ENCODE measurements at places on chromosomes 7 and 10.
A peak's percentile ranks its signal among the peaks of the same experiment; 100 is the strongest.

GRCh38 chr10:43125881-43126731, 12.1 kb upstream of the CSGALNACT2 start:
- no peak for DNase-seq

GRCh38 chr10:117547016-117547715, 4.6 kb downstream of the EMX2 start:
- DNase-seq, result no peak

GRCh38 chr7:112271162-112271561, 64.7 kb downstream of the ZNF277 start:
- DNase-seq, result peak; percentile 93

DNA sequence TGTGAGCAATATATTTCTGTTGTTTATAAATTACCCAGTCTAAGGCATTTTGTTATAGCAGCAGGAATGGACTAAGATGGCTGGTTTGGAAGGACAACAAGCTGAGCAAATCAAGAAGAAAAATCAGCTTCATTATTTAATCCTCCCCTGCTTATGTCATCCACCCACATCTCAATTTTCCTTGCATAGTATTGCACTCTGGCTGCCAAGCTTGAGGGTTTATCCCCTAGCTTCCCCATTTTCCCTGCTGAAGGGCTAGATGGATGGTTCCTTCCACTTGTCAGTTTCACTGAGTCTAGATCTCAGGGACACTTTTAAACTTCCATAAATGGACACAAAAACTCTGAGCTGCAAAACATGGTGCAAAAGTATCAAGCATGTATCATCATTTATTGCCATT, 75.2 kb upstream of the LAMB4 start:
- no peak for DNase-seq

GRCh38 chr10:34795334-34795733, 19.8 kb downstream of the PARD3 start:
- DNase-seq, result no peak

DNA sequence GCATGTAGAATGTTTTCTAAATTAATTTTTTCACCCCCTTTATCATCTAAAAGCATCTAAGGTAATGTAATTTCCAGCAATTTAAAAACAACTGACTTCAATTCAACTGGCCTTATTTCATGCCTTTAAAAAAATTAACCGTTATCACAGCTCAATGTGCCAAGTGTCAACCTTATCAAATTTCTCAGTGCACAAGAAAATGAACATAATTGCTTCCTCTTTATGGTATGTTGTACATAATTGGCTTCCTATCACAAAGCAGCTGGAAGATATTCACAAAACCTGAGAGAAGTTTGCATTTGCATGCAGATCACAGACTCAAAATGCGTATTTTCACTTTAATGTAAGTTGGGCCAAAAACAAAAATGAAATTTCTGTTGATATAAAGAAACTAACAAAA, 966.4 kb downstream of the GRM8 start:
- DNase-seq, result no peak

- no peak for DNase-seq
Measured at GRCh38 chr7:7978860-7979259, 10.3 kb downstream of the GLCCI1 start.

- DNase-seq, result no peak
Measured at GRCh38 chr7:57400531-57401155, 49.3 kb upstream of the ZNF716 start.

DNA sequence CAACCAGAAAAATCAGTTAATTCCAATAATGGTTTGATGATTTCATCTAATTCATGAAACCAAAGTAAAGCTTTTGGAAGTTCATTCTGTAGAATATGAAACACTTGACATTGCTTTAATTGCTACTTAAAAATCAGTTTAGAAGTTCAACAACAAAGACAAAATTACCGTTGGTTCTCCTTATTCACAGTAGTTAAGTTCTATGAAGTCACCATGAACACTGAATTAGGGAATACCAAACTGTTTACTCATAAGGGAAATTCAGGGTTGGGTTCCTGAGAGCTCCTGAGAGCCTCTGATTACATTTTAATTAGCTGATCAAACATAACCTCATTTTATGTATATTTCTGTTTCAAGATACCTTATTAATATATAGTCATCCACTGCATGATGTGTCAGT, 46.2 kb downstream of the ZNF438 start:
- no peak for DNase-seq

GRCh38 chr7:94507962-94508361, 1.6 kb upstream of the CASD1 start:
- DNase-seq, result no peak

DNA sequence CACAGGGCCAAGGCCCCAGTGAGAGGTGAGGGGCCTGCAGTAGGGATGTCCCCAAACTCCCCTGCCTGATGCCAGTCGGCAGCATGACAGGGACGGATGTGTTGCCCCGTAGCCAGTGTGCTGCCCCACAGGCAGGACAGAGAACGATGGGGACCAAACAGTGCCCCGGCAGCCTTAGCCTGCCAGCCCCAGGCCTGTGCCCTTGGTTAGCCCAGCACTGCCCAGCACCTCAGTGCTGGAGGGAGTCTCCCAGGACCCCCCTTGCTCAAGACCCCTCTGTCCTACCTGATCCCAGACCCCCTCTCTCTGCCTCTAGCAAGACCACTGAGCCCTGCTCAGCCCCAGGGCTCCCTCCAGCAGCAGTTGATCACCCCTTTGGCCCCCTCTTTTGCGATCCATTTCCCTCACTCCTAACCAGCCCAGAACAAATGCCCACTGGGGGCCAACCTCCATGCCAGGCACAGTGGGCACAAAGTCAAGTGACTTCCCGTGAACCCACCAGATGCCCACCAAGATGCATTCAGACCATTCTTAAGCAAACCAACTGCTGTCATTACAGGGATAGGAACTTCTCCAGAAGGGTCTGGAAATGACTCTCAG, 34.0 kb downstream of the OAT start:
- no peak for DNase-seq

GRCh38 chr10:27655296-27655695, 90.3 kb downstream of the MKX start:
- DNase-seq, result no peak

DNA sequence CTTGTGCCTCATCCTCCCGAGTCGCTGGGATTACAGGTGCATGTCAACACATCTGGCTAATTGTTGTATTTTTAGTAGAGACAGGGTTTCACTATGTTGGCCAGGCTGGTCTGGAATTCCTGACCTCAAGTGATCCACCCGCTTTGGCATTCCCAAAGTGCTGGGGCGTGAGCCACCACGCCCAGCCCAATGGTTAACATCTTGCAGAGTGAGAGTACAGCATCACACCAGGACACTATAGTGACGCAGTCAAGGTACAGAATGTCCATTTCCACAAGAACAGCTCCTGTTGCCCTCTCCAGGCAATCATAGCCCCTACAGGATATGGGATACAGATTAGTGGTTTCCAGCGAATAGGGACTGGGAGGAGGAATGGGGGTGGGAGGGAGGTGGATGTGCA, 34.0 kb downstream of the MYO1G start:
- DNase-seq, result no peak

DNA sequence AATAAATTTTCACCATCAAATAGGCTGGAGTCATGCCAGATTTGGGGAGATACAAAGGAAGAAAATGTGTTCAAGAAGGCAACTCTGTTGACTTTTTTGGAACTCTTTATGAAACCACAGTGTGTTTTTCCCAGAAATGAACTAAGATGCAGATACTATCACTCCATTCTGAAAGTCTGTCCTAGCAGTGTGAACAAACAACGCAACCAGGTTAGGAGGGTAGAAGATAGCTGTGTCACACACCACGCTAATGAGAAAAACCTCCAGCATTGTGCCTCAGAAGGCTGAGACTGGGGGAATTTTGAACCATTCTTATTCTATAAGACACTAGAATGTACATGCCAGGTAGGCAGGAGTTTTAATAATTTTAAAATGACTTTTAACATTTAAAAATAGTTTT, 15.9 kb upstream of the ATP6V0A4 start:
- no peak for DNase-seq

GRCh38 chr7:74362266-74362665, 73.1 kb downstream of the CLIP2 start:
- DNase-seq, result no peak

GRCh38 chr7:41328131-41328530, 374.8 kb downstream of the INHBA start:
- DNase-seq, result no peak

- no peak for DNase-seq
Measured at GRCh38 chr7:8386926-8387550, 46.4 kb upstream of the NXPH1 start.

DNA sequence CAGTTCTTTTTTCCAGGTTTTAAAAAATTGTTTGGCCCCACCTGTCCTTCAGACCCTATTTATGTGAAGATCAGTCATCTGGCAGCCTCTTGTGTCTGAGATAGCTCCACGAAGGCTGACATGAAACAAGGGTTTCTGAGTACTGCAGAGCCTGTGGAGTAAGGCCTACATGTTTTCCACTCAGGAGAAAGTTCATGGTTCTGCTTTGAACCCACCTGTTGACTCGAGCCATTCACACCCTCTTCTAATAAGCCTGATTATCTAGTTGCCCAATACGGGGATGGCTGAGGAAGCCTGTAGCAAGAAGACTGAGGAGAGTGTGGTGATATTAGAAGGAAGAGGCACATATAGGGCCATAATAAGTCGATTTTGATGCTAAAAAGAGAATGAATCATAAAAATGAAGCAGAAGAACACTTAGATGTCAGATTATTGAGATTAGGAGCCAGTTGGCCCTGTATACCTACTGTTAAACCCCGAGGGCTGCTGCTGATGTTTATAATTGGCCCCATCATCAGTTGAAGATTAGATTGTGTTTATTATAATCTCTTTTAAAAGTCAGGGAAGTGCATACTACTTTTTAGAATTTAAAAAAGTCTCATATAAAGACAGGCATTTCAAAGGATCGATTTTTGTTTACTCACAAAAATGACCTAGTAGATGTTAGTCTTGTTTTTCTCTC, 109.4 kb downstream of the CDK14 start:
- no peak for DNase-seq

DNA sequence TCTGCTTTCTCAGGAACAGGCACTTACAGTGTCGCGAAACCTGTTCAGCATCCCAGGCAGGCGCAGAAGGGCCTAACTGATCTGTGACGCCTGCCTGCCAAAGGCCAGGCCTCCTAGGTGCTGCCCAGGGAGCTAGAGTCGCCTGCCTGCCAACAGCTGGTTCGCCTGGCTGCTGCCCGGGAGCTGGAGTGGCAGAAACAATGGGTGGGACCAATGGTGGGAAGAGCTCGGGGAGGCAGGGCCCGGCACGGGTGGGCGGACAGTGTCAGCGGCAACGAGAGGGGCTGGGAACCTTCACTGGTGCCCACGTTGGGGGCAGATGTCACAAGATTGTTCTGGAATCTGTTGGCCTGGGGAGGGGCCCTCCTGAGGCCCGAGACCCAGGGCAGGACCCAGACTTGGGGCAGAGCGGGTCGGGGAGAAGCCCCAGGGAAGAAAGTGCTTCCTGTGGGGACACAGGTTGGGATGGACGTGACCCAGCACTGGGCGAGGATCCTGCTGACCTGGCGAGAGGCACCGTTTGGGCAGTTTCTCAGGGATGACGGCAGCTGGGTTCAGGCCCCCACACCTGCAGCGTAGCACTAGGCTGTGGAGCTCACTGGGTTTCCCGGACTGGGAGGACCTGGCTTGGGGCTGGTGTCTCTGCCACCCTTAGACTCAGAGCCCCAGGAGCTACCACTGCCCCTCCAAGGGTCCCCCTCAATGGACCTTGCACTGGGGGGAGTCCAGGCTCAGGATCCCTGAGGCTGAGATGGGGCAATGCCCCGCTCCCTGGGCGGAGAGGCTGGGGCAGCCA, 181.8 kb downstream of the ELFN1 start:
- no peak for DNase-seq

GRCh38 chr7:151120896-151121295, 34.6 kb downstream of the AGAP3 start:
- no peak for DNase-seq

GRCh38 chr7:112571852-112572607, 91.2 kb downstream of the LSMEM1 start:
- DNase-seq, result no peak

DNA sequence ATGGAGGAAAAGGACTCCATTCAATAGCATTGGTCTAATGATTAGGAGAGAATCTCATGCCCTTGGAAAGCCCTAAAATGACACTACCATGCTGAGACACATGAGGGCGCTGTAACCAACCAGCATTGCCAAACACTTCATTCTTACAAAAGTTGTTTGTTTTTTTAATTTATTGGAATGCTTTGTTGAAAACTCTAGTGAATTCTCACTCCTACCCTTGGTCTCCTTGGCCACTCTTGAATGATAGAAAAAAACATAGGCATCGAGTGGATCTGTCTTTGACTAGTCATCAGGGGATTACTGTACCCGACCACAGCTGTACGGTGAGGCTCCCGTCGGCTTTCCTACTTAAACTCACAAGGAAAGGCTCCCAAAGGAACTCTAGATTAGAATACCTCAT, 29.3 kb upstream of the ADD3 start:
- DNase-seq, result no peak

- no peak for DNase-seq
Measured at GRCh38 chr7:46493196-46493595, 572.1 kb upstream of the IGFBP3 start.

GRCh38 chr10:43220657-43221418, 46.0 kb downstream of the RASGEF1A start:
- DNase-seq, result no peak

DNA sequence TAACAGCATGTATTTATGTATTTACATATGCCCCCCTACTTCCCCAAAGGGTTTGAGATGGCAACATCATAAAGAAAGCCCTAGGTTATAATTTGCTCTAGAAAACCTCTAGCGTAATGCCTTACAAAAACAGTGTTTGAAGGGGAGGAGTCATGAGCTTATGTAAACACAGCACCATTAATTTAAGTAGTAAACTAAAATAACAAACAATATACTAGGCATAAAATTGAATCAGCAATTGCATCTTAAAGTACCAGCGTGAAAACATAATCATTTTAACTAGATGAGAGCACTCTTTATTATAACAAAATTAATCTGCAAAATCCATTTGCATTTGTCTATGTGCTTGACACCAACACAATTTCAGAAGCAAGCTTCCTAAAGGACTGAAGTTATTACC, 507.2 kb upstream of the NRP1 start:
- DNase-seq, result no peak

DNA sequence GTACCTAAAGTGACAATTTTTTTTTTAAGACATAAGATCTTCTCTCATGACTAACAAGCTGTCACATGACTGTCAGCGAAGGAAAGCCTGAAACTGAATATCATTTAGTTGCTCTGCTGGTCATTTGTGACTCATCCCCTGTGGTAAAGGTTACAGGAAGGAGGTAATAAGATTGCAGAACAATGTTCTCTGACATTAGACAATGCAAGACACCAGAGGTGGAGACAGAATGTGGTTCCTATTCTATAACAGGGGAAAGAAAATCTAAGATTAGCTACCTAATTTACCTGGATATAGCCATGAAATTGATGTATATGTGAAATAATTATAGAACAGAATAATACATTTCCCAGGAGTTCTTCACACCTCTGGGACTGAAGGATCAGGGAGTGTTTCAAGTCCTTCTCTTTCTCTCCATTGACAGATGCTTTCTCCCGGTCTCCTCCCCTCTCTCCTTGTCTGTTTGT, 47.7 kb downstream of the LRGUK start:
- no peak for DNase-seq
